ENCODE measurements at places on chromosomes 7 and 10.

DNA sequence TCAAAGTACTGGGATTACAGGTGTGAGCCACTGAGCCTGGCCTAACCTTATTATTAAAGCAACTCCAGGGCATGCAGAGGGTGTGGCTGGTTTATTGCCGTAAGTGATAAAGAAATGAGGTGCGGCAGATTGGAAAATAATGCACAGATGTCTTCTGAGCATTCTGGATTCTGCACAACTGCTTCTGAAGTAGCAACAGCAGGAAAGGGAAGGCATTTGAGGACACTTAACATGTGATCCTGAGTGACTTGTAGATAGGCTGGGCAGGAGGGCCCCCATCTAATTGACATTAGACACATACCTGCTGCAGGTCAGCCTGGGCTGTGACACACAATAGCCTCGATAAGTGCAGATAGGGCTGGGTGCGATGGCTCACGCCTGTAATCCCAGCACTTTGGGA is 5.6 kb downstream of the RHBDD2 start:
- no peak for DNase-seq

- no peak for DNase-seq
These were observed 49.4 kb downstream of the HK1 start for GRCh38 chr10:69327463-69328379.

DNA sequence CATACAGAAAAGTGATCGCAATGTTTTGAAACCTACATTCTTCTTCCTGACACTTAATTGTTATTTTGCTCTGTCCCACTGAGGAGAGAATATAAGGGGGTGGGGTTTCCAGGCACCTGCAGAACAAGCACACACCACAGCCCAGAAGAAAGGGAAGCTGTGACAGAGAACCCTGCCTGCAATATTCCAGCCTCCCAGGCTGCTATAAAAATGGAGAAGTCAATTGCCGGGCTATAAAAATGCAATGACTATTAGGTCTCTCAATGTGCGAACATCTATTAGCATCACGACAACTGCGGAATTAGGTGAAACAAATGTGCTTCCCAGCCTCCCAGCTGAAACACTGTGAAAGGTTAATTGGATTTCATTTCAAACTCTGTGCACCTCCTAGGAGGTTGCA is 145.3 kb upstream of the FRMD4A start:
- DNase-seq = no peak

GRCh38 chr7:141549582-141549981 is 1.6 kb upstream of the AGK start:
- DNase-seq = no peak

- no peak for DNase-seq
These were observed 51.6 kb upstream of the MACC1 start for GRCh38 chr7:20268824-20269223.

All from NCI-H1417 treated with DMSO at 0.1 percent for 48 hours (cell line).